ENCODE measurements at places on chromosomes 12 and 14.

DNA sequence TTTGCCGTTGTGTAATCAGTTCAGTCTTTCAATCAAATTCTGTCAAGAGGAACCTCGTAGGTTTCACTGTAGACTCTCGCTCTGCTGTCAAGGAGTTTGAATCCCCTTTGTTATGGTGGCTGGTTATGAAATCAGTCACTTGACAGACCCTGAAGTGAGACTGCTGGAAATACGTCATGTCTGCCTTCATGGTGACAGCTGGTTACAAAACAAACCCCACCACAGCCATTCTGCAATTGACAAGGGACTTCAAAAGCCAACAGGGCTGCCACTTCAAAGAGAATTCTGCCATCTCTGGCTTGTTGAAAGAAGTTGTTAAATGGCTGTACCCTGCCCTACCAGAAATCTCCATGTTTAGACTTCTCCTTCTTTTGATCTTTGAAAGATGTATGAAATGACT lies 286.9 kb downstream of the ERC1 start:
- DNase-seq, result no peak

DNA sequence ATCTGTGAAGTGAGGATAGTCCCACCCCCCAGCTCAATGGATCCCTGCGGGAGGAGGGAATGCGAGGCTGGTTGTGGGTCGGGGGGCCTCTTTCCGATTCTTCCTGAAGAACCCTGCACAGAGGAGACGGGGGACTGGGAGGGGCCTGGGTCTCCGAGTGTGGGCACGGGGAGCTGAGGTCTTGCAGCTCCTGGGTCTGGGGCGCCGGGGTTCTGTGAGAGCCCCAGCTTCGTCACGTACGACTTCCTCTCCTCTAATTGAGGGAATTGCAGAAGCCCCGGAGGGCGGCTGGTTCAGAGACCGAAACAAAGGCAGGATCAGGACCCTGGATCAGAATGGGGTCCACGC lies 66.6 kb downstream of the DIO3 start:
- DNase-seq, result no peak

DNA sequence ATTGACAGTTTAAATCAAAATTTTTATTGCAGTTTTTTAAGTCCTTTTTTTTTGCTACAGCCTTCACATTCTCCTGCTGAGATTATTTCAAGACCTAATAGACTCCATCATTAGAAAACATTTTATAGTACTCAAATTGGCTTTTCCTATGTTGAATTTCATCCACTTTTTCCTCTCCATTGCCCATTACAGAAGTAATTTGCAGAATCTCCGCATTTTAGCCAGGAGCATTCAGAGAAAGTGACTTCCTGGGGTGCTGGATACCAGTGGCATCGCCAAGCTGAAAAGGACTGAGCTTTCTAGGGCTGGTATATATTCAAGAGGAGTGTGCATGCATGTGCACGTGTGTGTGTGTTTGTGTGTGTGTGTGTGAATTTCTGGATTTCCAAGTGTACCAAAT lies 340.8 kb downstream of the PDZRN4 start:
- DNase-seq, result no peak

- DNase-seq, result no peak
These were observed 1.5 kb upstream of the FGF6 start for GRCh38 chr12:4447151-4447550.

- DNase-seq, result no peak
These were observed 70.6 kb downstream of the IFT43 start for GRCh38 chr14:76056128-76056527.

- no peak for DNase-seq
These were observed 35.3 kb downstream of the MIPOL1 start for GRCh38 chr14:37232907-37233481.

- DNase-seq, result no peak
These were observed 67.2 kb downstream of the RIC8B start for GRCh38 chr12:106841510-106842302.
